CD4-positive, alpha-beta T cell treated with Interleukin-15 for 4 hours (primary cell): ENCODE measurements at places on chromosomes 1 and 21.

GRCh38 chr1:172408958-172409357, 11.5 kb upstream of the C1orf105 start:
- DNase-seq: no peak

DNA sequence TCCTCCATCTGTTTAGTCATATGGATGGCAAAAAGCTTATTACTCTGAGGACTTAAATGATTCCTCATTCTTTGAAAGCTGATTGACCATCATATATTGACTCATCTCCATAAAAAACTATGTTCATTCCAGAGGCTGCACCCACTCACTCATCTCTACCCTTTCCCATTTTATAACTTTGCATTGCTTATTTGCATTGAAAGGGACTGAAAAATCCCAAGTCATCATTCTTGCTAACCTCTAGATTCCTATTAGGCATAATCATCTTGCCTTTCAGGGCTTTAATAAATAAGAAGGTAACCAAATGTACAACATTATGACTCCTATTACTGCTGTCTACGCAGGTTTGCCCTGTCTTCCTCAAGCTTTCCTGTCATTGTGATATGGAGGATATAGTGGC, 1180.3 kb upstream of the B3GALT2 start:
- DNase-seq: no peak

GRCh38 chr21:25456672-25457071, 150.6 kb downstream of the MRPL39 start:
- DNase-seq: peak; percentile 67

GRCh38 chr21:41557884-41558283, 49.9 kb upstream of the TMPRSS2 start:
- DNase-seq: no peak

DNA sequence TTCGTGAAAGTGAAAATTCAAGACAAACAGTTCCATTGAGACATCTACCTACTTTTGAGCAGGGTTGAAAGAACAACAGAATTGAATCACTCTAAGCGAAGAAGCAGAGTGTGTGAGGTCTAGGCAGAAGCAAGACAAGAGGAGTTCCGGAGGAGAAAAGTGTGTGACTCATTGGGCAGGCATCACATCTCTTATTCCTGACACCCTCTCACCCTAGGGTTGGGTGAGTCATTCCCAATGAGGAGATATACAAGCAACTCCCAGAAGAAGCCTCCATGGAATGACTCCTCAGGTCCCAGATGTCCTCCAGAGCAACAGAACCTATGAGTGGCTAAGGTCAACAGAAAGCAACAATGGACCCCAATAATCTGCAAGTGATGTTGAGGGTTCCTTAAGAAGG, 138.1 kb downstream of the TPR start:
- DNase-seq: no peak

DNA sequence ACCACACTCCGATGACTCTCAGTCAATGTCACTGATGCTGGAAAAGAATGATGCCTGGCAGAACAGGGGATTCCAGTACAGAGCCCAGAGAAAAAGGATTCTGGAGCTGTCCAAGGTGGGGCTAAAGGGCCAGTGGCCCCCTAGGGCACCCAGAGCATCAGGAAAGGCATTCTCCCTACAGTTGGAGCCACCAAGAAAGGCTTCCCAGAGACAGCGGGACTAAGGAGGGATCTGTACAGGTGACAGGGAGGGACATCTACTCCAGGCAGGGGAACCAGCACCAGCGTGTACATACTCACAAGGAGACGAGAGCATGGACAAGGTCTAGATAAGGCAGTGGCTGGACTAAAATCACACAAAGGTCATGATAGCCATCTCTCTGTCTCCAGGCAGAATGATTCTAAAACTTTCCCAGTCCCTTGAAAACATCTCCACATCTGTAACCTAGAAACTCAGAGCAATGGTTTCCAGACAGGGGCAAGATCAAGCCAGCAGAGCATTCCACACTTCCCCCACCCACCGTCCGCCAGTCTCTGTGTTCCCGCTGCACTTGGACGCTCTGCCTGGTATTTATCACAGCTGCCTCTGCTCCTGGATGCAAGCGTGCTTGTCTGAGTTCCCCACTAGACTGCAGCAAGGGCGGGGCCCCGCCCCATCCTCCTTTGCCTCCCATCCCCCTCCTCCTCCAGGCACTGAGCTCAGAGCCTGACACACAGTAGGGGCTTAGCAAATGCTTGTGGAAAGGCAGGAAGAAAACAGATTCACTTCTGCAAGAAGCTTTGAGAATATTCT, 111.6 kb upstream of the ZC3H12A start:
- DNase-seq: no peak

DNA sequence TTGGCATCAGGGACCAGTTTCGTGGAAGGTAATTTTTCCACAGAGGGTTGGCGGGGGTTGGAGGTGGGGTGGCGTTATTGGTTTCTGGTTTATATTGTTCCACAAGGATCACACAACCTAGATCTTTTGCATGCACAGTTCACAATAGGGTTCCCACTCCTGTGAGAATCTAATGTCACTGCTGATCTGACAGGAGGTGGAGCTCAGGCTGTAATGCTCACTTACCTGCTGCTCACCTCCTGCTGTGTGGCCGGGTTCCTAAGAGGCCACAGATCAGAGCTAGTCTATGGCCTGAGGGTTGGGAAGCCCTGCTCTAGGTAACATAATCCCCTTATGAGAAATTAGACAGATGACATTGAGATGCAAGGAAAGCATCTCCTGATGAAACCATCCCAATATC, 12.6 kb downstream of the GBP5 start:
- DNase-seq: no peak

DNA sequence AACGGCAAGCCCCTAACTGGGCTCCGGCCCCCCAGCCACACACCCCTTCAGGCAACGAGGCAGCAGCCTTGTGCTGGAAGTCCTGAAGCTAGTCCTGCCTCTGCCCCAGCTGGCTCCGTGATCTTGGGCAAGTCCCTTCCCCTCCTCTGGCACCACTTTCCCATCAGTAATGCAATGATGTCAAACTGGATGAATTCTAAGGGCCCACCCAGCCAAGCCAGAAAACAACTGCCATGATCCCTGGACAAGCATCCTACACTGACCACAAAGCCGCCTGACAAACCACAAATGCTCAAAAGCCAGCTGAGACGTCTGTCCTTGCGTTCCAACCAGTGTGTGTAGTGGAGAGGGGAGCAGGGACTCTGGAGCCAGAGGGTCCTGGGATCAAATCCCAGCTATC, 26.8 kb downstream of the IFFO2 start:
- DNase-seq: no peak

DNA sequence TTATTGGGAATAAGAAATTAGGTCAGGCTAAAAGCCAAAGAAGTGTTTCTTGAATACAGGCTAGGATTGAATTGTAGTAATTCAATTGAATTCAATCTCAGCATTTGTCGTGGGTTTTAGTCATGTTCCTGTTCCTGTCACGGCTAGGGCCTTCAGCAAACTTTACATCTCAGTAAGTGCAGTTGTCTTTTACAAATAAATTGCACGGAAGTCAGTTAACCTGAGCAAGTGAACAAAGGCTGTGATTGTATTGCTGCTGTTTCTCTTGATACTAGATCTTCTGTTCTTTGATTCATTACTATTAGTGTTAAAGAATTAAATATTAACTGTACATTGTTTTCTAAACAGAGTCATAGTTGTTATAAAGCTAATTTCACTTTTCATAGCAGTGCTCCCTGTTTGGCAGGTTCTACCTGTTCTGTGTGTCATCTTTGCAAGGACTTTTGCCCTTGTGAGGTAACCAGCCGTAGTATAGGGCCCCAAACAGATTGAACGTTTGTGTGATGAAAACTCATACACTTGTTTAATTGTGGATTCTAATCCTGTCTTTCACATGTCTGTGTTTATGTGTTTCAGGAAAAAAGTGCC, 164.4 kb downstream of the EDEM3 start:
- no peak for DNase-seq

- no peak for DNase-seq
Observed at GRCh38 chr1:175725684-175726083, 17.7 kb downstream of the TNR start.

DNA sequence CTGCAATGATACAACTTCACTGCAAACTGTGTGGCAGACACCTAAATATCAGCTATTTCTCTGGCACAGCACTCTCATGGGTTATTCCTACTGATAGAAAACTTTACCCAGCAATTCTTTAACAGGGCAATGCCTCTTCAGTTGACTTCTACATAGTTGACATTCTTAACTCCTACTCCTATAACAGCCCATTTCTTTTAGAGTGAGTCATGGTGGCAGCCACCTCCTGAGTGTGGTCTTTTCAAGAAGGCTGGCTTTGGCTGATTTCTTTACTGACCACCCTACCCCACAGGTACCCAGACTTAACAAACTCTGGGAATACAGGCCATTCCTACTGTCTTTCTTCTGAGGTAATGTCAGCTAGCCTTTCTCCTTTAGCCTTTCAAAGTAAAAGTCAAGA, 805.8 kb upstream of the ADGRL2 start:
- no peak for DNase-seq

DNA sequence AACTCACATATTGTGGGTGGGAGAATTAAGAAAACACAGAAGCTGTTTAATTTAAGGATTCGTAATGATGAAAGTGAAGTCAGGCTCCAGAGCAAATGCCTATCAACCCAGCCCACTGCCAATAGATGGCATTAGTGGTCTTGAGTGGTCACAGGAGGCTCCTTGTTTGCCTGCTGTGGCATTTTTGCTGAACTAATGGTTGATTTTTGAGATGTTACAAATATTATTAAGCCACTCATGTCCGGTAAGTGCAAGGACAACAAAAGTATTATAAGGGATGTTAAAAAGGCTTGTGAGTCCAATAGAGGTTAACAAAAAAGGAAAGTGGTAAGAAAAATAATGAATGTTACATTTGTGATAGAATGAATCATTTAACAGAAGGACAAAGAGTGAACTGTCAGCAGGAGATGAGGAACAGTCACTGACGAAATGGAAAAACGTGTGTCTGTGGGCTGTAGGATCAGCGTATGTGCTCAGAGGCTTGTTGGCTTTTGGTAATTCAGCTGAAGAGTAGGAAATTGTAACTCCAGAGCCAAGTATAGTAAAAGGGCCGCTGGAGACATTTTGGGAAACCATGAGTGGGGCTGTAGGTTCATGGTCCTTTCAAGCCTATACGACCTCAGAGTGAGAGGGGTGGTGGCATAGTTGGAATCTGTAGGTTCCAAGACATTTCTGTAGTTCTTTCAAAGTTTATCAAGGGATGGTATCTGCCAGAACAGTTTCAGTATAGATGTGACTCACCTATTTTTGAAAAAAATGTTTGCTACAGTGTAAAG, 11.2 kb downstream of the SFT2D2 start:
- DNase-seq: no peak

DNA sequence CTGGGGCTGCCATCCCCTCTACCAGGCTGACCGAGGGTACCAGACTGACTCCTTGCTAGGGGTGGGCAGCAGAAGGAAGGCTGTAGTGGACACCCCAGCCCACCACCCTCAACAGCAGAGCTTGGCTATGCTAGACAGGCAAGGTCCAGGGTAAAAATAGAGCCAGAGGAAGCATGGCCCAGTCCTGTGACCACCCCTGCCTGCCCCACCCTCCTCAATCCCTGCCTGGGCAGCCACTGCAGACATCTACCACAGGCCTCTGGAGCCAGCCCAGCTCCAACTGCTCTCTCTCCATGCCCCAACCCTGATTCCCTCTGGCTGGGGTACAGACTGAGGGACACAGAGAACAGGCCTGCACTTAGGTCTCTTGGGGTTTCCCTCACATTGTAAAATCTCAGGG, 1.7 kb downstream of the S100A1 start:
- no peak for DNase-seq

- no peak for DNase-seq
Observed at GRCh38 chr21:38663282-38663681, 142.4 kb upstream of the ETS2 start.

- DNase-seq: no peak
Observed at GRCh38 chr1:209797978-209798639, 7.8 kb downstream of the IRF6 start.

- DNase-seq: no peak
Observed at GRCh38 chr1:57065442-57065841, 99.6 kb upstream of the C8B start.

DNA sequence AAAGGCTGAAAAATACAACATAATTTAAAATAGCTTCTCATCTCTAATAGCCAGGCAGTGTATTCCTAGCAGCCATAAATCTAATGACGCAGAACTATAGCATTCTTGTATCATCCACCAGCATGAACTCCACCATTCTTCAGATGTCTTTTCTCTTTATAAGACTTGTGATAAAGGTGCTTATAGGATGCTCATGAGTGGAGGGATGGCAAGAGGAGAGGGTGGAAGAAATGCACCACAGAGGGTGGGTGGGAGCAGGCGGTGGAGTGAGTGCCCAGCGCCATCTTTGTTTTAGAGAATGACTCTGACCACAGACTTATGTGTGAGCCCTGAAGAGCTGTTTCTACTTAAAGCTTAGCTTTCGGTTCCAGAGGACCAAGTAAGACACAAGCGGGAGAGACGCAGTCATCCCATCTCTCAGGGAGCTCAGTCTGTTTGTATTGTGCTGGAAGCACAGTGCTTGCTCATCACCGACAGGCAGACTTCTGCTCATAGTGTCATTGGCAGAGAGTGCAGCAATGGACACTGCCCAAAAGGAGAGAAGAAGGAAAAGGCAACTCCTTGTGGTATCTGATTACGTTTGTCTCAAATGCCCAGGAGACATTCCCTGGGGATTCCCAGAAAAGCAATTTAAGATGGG, 65.6 kb downstream of the KCNJ15 start:
- DNase-seq: no peak

DNA sequence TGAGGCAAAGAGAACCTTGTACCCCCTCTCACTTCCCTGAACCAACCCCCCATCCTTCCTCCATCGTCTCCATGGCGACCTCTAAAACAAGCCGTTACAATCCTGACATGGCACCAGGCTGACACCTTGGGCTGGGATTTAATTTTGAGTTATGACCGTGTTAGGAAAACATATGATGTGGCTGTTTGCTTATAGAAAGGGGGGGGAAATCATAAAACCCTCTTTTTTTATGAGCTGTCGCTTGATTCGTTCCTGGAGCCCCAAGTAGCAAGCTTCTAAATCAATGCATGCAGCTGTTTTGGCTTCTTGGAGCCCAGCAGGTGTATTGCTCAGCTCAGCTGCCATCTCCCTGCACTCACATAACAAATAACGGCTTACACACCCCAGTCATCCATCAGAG, 301.2 kb upstream of the SPAG17 start:
- DNase-seq: no peak

DNA sequence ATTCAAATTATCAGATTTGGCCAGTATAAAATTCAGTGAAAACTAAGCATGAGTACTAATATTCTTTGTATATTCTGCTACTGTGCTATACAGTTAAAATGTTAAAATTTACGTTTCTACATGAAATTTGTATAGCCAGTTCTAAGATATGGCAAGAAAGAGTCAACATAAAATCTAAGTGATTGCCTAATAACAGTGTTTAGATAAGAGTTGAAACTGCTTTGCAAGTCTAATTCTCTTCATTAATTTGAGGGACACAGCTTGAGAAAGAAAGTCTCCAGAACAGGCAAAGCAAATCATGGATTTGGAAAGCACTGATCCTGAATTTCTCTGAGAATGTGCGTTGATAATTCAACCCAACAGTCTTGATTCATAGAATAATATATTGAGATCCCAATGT, 630.9 kb upstream of the USP24 start:
- DNase-seq: no peak

DNA sequence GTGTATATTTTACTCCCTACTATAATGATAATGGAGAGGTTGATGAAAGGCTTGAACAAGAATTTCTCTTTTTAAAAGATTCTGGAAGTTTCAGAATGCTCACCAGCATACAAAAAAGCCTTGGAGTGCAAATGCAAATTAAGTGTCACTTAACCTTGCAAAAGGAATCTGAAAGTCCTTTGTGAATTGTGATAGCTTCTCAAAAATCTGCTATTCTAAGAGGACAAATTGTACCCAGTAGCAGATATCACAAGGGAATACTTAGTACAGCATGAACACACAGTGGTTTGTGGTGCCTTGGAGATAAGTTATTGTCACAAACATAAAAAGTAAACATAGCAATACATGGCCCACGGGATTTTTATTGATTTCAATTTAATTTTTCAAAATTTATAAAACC, 1208.3 kb upstream of the B3GALT2 start:
- DNase-seq: no peak
